ENCODE measurements at places on chromosomes 16 and 17.

GRCh38 chr17:64155129-64155528, 25.2 kb upstream of the ERN1 start:
- DNase-seq: no peak

GRCh38 chr16:50428742-50429141, 60.0 kb upstream of the BRD7 start:
- no peak for DNase-seq

DNA sequence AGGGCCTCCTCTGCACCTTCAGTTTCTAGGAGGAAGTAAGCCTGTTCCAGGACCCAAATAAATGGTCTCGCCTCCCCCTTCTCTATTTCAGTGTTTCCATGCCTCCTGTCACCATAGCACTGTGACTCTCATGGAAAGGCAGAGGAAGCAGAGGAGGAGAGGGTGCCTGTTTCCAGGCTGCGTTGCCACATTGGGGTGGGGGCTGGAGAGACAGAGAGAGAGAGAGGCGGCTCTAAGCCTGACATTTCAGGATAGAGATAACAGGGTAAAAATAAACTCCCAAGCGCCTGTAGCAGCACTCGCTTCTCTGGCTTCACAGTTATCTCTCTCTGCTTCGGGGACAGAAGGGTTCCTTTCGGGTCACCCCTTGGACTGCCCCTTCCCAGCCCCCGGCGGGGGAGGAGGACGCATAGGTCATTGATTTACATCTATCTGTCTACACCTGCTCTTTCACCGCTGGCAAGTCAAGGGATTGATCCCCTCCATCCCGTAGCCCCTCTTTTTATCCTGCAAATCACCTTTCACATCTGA, 71.2 kb upstream of the MRTFB start:
- DNase-seq: no peak

DNA sequence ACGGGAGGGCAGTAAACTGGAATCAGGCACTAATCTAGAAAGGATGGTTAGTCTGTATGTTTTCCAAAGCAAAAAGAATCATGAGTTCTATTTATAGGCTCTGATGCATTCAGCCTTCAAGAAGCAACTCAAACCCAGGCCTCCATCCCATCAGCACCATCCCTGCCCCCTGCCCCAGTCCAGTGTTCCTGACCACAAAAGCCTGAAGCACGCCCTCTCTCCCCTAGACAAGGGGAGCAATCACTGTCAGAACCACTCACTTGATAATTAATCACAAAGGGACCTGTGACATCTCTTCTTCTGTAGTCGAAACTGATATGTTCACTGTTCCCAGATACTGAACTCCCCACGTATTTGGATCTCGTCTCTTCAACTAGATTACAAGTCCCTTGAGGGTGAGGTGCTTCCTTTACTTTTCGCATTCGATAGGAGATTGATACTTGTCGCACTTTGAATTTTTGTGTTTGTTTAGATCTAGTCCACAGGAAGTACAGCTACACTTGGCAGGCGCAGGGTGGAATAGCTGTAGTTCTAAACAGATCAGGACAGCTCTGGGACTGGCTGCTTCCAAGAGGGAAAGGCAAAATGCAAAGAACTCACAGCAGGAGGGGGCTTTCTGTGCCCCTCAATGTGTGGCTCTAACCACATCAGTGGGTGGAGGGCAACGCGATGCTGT, 36.4 kb upstream of the CCDC182 start:
- no peak for DNase-seq

GRCh38 chr16:55539488-55539887, 27.0 kb upstream of the CAPNS2 start:
- no peak for DNase-seq

DNA sequence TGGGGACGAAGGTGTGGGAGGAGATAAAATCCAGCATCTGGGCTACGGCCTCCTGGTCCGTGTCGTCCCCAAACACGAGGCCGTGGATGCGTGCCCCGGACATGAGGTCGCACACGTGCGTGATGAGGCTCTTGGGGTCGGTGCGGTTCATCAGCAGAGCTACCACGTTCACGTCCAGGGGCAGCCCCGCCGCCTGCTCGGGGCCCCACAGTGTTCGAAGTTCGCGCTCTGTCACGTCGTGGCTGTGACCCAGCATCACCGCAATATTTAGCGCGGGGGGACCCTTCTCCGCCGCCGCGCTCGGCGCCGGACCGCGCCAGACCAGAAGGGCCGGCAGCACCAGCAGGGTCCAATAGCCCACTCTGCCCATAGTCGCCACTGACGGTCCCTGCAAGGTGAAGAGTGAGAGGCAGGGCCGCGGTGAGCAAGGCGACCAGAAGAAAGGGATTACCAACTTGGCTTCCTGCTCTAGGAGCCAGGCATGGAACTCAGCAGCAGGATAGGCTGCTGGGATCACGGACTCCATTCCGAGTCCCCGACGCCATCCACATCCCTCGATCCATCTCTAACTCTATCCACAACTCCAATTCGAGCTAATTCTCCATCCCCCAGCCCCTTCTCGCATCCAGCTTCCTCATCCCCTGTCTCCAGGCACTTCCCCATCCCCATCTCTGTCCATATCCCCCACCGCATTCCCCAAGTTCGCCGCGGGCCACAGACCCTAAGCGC, 2.0 kb downstream of the GRIN2A start:
- DNase-seq: no peak

GRCh38 chr17:56495556-56495955, 97.9 kb upstream of the NOG start:
- no peak for DNase-seq

DNA sequence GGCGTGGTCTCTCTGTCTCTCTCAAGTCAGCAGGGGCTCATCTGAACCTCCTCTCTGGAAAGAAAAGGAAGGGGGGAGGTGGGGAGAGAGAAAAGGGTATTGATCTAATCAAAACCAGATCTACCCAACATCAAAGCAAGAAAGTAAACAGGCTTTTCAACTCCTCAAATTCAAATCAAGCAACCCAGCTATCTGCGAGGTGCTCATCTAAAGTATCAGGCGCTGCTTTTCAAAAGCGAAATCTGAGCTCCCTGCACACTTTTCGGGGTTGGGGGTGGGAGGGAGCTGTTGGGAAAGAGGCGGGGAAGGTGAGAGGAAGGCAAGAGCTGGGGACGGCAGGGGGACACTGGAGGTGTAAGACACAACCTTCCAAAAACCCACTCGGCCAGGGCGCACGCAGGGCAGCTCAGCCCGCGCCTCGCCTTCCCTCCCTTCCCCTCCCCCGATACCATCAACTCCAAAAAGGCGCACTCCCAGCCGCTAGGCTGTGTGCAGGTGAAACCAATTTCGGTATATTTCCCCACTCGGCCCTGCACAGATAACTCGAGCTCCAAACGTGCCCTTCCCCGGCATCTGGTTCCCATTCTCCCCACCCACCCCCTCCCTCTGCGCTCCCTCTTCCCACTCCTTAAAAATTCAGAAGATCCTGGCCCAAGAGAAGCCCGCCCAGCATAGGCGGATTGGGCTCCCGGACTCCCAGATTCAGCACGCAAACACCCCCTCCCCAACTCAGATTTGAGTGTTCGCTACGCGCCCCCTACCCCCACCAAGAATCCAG, 2.6 kb downstream of the AXIN2 start:
- peak; percentile 20 for DNase-seq

DNA sequence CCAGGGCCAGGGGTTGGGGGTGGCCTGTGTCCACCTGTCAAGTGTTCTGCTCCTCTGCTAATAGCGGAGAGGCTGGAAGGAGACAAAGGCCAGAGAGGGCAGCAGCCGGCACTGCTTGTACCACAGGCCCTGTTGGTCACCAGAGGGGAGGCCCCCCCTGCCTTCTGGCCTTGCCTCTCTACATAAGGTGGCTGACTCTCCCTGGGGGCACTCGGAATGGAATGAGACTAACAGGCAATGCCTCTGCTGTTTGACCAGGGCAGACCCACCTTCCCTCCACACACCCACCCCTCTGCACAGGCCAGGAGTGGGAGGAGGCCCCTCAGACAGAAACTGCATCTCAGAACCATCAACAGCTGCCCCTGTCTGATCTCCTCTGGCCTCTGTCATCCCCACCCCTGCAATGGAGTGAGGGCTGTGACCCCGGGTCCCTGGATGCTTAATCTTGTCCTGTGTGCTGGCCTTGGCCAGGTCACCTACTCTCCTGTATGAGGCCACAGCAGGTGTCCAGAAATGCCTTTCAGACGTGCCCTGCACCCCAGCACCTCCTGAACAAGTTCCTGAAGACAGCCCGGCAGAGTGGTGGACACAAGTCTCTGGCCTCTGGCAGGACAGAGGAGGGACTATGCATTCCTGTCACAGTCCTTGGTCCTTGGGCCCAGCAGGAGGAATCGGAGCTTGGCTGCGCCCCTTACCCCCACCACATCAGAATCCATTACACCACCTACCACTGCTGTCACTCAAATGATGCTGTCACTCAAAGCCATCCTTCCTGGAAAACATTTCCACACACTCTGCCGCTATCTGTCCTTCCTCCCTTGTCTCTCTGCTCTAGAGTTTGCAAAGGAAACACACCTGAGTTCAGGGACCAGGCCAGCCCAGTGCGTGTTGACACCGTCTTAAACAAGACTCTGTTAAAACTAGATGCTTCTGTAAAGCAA, 107.5 kb upstream of the ZNF750 start:
- no peak for DNase-seq

GRCh38 chr16:8959921-8960787, 3.6 kb downstream of the USP7 start:
- no peak for DNase-seq

DNA sequence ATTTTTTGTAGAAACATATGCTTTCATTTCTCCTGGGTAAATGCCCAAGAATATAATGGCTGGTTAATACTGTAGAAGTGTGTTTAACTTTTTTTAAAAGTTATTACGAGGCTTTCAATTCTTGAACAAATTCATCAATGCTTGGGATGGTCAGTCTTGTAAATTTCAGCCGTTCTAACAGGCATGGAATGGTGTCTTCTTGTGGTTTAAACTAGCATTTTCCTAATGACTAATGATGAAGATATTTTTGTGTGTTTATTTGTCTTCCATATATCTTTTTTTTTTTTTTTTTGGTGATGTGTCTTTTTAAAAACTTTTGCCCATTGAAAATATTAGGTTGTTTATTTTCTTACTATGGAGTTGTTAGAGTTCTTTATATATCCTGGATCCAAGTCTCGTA, 67.1 kb downstream of the MGAT5B start:
- no peak for DNase-seq

DNA sequence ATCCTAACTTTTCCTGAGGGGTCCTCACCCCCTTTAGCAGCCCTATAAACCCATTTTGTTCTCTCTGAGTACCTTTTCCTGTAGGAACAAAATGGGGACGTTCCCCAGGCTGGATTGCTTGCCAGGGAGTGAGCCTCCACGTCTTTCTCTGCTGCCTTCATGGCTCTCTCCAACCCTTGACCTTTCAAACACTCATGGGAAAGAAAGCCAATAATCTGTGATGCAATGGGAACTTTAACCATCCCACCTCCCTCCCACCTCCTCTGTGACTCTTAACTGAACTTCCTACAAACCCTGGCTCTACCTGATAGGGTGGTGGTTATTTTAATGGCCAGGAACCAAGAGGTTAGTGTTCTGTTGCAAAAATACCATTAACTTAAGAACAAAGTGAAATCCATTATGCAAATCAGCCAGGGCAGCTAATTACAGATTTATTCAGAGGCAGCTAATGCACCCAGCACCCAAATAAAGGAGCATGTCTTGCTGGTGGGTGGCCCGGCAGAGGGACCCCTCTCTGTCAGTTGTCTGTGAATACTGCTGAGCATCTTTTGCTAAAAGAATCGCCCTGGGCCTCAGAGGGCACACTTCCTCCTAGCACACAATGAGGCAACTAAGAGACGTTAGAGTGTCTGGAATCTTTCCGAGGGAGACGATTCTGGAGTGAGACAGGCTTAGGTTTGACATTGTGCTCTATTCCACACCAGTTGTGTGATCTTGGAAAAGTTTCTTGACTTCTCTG, 3.0 kb downstream of the PIPOX start:
- DNase-seq: no peak

GRCh38 chr17:15384142-15384787, 42.9 kb upstream of the TEKT3 start:
- DNase-seq: no peak

DNA sequence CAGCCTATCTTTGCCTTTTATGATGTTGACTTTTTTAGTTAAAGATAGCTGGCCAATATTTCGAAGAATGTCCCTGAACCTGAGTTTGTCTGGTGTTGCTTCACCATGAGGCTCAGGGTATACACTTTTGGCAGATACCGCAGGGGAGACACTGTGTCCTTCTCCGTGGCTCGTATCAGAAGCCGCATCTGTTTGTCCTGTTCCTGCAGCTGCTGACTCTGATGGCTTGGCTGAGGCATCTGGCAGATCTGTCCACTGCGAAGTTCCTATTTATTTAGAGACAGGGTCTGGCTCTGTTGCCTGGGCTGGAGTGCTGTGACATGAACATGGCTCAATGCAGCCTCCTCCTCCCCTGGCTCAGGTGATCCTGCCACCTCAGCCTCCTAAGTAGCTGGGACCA, 93.5 kb downstream of the CRISPLD2 start:
- DNase-seq: no peak

GRCh38 chr17:20191056-20191455, 181.9 kb downstream of the SPECC1 start:
- no peak for DNase-seq

GRCh38 chr16:69711115-69711740, 15.1 kb downstream of the NQO1 start:
- DNase-seq: no peak

- DNase-seq: no peak
Measured at GRCh38 chr17:8806926-8807550, 7.9 kb upstream of the MFSD6L start.

DNA sequence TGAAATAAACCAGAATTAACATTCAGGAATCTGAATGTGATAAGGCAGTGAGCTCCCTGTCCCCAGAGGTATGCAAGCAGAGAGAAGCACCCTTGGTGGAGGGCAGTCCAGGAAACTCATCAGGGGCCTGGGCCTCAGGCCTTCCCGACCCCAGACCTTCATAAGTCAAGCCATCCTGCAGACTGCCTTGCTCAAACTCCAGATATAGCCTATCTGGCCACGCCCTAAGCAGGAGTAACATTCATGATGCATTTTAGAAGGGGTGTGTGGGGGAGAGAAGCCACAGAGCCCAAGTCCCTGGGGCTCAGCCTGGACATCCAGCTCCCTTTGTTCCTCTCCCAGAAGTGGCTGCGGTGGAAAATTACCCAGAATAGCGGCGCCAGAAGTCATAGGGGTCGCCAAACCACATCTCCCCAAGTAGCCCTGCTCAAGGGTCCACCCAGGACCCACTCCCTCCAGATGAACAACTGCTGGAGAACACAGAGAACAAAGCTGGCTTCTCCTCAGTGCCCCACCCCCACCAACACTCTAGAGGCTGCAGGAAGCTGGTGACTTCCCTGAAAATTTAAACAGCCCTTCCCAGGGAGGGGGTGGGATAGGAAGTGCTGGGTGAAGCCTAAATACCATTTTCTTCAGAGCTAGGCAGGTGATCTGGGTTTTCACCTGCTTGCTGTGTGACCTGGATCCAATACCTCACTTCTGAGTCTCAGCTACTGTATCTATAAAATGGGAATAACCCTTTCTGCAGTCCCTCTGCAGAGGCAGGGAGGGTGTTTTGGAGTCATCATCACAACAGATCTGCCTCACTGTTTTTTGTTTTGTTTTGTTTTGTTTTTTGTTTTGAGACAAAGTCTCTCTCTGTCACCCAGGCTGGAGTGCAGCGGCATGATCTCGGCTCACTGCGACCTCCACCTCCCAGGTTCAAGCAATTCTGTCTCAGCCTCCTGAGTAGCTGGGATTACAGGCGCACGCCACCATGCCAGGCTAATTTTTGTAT, 1.5 kb upstream of the SREBF1 start:
- peak; percentile 82 for DNase-seq
